Mesendoderm (in vitro differentiated cells): ENCODE measurements at places on chromosomes 16 and 17.

- no peak for DNase-seq
Observed at GRCh38 chr17:29546085-29546484, 20.8 kb downstream of the ABHD15 start.

GRCh38 chr16:85699628-85700027, 10.9 kb upstream of the GINS2 start:
- peak; percentile 47 for DNase-seq

DNA sequence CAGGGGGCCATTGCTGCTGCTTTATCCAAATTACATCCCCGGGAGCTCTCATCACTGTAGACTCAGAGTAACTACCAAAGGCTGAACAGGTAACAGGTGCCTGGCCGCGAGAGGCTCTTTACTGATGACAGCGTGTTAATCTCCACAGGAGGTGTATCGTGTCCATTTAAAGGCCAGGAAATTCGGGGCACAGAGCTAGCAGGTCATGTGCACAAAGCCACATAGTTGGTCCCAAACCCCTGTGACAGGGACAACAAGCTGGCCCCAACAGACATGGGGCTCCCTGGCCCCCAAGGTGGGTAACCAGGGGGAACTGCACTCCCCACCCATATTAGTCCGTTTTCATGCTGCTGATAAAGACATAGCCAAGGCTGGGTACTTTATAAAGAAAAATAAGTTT, 55.3 kb upstream of the RBFOX3 start:
- no peak for DNase-seq

GRCh38 chr16:890217-890616, 80.6 kb downstream of the LMF1 start:
- DNase-seq, result no peak

DNA sequence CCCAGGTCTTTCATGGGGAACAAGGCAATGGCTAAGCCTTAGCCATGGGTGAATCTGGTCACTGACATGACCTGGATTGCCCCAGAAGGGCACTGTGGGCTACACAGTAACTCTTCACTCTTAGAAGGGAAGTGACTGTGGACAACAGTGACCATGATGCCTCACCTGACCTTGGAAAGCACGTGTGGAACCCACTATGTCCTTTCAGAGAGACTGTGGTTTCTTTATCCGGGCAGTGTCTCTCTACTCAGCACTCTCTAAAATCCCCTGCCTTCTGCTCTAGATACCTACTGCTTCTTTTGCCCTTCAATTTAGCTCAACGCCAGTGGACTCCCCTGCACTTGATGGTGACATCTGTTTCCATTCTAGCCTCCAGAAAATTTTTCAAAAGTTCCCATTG, 66.1 kb upstream of the ANKFN1 start:
- DNase-seq, result no peak

DNA sequence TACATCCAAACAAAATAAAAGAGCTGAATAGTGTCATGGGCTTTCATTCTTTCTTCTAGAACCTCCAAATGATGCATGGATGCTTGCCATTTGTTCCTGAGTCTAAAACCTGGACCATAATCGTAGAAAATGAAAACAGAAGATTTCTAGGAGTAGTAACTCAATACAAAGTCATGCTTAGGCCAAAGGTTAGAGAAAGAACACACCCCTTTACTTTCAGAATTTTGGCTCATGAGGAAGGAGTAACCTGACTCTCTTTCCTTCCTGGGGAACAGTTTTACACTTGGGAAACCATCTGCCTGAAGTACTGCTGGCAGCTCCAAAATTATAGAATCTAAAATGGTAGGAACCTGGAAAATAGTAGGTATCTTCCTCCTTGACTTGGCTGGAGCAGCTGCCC, 137.2 kb downstream of the SNX11 start:
- peak; percentile 39 for DNase-seq

DNA sequence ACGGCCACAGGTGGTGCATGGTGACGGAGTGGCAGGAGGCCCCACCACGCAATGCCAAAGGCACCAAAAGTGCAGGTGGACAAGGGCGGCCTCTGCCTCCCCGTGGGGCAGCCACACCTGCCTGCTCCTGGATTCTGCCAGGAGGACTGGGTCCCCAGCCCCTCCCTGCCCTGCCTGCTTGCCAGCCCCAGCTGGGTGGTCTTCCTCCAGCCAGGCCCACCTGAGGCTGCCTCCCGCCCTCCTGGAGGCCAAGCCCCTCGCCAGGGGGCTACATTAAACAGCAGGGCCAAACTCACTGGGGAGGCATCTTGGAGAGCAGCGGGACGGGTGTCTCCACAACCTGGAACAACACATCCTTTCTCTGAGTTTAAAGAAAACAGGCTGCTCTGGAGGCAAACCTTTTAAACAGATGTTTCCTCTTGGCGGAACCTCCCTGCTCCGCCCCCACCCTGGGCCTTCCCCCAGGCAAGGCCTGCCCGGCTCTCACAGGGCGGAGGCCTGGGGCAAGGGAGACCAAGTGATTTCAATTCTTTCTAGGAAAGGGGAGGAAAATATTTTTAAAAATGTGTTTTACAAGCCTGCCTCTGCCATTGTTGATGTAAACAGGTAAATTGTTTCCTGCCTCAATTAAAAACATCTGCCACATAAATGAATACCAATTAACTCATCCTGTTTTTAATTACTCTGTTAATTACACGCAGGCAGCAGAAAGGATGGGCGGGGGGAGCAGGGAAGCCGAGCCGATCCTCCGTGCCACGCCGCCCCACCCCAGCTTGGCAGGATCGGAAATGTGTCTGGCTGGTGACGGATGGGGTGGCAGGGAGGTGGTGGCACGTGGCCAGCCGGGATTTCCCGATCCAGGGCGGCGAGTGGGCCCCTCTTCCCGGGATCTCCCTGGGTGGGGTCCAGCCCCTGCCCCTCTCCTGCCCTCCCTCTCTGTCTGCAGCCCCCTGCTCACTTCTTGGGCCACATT, 54.4 kb upstream of the PABPN1L start:
- no peak for DNase-seq

DNA sequence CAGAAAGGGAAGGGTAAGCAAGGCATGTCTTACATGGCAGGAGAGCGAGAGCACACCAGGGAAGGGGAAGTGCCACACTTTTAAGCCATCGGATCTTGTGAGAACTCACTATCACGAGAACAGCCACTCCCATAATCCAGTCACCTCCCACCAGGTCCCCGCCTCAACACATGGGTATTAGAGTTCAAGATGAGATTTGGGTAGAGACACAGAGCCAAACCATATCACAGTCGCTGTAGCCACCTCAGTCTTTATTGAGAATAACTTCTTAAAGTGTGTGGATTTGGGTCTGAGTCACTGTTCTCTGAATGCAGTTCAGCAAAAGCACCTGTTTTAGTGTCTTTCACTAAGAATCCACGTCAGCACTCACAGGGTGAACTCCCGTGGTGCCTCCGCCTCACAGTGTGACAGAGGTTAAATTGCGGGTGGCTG, 195.2 kb upstream of the CHMP6 start:
- DNase-seq, result no peak

GRCh38 chr16:88539652-88540345, 30.4 kb upstream of the ZC3H18 start:
- DNase-seq, result peak; percentile 39

DNA sequence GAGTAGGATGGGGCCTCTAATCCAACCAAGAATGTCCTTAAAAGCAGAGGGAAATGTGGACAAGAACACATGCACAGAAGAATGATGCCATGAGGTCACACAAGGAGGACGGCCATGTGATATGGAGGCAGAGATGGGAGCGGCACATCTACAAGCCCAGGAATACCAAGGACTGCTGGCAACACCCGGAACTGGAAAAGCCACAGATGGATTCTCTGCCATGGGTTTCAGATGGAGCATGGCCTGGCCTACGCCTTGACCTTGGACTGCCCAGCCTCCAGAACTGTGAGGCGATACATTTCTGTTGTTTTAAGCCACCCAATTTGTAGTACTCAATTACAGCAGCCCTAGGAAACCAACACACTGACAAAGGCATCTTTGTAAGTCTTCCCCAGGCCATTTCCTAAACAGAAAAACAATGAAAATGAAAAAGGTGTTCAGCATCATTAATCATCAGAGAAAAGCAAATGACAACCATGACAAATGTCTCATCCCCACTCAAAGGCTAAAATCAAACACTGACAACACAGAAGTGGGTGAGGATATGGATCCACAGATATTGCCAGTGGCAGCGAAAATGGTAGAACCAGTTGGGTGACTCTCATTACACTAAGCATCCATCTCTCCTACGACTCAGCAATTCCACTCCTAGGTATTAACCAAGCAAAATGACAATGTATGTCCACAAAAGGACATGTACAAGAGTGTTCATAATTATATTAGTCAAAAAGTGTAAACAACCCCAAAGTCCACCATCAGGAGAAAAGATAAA, 76.9 kb upstream of the CNEP1R1 start:
- DNase-seq, result no peak

GRCh38 chr16:4391631-4392381, 20.2 kb downstream of the VASN start:
- peak; percentile 77 for DNase-seq

DNA sequence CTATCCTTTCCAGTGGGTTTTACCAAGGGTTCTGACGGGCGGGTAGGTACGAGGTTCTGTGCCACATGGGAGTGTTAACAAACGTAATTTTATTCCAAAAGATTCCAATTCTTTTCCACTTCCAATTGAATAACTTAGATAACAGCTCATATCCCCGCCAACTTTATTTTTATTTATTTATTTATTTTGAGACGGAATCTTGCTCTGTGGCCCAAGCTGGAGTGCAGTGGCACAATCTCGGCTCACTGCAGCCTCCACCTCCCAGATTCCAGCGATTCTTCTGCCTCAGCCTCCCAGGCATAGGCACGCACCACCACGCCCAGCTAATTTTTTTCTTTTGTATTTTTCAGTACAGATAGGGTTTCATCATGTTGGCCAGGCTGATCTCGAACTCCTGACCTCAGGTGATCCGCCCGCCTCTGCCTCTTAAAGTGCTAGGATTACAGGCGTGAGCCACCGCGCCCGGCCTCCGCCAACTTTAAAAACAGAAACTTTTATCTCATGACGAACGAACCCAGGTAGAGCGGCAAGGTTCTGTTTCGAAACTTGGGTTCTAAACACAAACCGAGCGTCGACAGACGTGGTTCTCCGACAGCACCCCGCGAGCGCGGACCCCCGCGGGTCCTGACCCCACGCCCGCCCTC, 613 bp downstream of the ECI1 start:
- peak; percentile 48 for DNase-seq

GRCh38 chr16:30992276-30992780, 7.3 kb downstream of the HSD3B7 start:
- DNase-seq, result no peak

DNA sequence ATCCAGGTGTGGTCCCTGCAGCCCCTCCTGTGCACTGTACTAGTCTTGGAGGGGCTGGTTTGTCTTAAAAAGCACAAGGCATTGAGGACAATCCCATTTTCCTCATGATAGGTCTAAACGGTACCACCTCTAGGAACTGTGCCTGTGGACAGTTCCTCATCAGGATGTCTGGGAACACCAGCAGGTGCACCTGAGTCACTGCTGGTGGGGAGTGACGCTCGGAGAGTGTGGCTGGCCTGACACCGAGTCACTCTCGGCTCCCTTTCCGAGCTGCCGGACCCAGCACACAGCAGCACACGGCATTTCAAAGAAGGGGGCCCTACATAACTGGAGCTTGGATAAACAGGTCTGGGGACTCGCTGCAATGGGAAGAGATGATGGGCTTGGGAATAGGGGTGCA, 25.6 kb downstream of the LRRC75A start:
- no peak for DNase-seq

- no peak for DNase-seq
Observed at GRCh38 chr16:63617990-63618763, 1503.7 kb downstream of the CDH11 start.

DNA sequence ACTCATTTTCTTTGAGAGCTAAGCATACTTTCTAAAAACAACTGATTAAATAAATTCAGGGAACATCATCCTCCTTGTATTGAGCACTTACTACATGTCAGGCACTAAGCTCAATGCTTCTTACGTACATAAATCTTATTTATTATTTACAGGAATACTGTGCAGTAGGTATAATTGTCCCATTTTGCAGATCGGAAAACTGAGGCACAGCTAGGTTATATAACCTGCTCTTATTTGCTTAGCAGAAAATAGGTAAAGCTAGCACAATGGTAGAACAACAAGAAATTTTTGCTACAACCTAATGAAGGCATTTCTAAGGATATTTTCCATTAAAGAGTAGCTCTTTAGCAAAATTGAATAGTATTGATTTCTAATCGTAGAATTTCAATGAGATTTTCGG, 168.7 kb upstream of the KCNJ16 start:
- no peak for DNase-seq

GRCh38 chr17:64502809-64503208, 3.3 kb downstream of the DDX5 start:
- DNase-seq, result no peak

GRCh38 chr17:7243453-7243729, 1.1 kb upstream of the GABARAP start:
- DNase-seq, result no peak

GRCh38 chr16:51651061-51651466, 500.0 kb upstream of the SALL1 start:
- DNase-seq, result no peak

- no peak for DNase-seq
Observed at GRCh38 chr17:47713980-47714700, 18.9 kb upstream of the TBX21 start.

GRCh38 chr17:65166787-65167186, 29.6 kb downstream of the RGS9 start:
- no peak for DNase-seq

- peak; percentile 76 for DNase-seq
Observed at GRCh38 chr17:49193513-49194296, 16.7 kb downstream of the GNGT2 start.

- DNase-seq, result no peak
Observed at GRCh38 chr16:86752582-86753175, 174.3 kb downstream of the FOXL1 start.

DNA sequence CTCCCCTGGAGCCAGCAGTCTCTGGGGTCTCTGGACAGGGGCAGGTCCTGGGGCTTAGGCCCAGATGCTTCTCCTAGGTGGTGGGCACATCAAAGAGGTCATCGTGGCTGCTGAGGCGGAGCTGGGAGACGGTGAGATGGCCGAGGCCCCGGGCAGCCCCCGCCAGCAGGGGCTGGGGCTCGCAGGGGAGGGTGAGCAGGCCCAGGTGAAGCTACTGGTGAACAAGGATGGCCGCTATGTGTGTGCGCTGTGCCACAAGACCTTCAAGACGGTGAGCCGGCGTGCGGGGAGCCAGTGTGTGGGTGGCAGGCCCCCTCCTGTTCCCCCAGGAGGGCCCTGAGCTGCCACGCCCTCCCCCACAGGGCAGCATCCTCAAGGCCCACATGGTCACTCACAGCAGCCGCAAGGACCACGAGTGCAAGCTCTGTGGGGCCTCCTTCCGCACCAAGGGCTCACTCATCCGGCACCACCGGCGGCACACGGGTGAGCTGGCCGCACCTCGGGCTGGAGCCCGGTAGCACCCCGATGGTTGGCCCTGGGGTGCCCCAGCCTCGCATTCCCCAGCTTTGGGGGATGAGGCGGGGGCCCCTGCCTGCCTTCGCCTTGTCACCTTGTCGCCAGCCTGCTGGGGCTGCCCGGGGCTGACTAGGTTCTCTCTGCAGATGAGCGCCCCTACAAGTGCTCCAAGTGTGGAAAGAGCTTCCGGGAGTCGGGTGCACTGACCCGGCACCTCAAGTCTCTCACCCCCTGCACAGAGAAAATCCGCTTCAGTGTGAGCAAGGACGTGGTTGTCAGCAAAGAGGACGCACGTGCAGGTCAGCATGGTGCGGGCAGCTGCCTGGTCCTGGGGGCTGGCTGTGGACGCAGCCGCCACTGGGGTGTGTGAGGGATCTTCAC, 3.9 kb upstream of the DNASE1L2 start:
- DNase-seq, result no peak
